ENCODE measurements at places on chromosomes 12 and 14.

GRCh38 chr12:7047306-7047705, 13.2 kb upstream of the C1S start:
- DNase-seq: no peak

GRCh38 chr12:132711080-132711843, 620 bp downstream of the PGAM5 start:
- no peak for DNase-seq

GRCh38 chr12:114679452-114679875, 4.5 kb downstream of the TBX3 start:
- DNase-seq: no peak

GRCh38 chr12:103824845-103825244, 16.2 kb downstream of the NT5DC3 start:
- DNase-seq: no peak

DNA sequence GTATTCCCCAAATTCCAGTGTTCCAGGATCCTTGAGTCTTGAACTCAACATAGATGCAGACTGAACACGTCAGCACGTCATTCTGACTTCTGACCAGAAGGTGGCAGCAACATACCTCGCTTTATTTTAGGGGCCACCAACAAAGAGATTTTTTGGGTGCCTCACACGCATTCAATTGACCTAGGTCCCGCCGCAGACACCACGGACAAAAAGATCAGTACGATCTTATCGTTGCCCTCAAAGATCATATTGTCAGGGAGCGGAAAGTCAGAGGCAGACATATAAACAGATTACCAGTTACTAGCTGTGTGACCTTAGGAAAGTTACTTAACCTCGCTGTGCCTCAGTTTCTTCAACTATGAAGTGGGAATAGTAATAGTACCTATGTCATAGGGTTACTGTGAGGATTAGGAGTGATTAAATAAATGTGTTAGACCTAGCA, 6.5 kb upstream of the PRPH start:
- peak; percentile 69 for DNase-seq

GRCh38 chr14:51093371-51094281, 1.3 kb downstream of the TRIM9 start:
- DNase-seq: peak; percentile 29

DNA sequence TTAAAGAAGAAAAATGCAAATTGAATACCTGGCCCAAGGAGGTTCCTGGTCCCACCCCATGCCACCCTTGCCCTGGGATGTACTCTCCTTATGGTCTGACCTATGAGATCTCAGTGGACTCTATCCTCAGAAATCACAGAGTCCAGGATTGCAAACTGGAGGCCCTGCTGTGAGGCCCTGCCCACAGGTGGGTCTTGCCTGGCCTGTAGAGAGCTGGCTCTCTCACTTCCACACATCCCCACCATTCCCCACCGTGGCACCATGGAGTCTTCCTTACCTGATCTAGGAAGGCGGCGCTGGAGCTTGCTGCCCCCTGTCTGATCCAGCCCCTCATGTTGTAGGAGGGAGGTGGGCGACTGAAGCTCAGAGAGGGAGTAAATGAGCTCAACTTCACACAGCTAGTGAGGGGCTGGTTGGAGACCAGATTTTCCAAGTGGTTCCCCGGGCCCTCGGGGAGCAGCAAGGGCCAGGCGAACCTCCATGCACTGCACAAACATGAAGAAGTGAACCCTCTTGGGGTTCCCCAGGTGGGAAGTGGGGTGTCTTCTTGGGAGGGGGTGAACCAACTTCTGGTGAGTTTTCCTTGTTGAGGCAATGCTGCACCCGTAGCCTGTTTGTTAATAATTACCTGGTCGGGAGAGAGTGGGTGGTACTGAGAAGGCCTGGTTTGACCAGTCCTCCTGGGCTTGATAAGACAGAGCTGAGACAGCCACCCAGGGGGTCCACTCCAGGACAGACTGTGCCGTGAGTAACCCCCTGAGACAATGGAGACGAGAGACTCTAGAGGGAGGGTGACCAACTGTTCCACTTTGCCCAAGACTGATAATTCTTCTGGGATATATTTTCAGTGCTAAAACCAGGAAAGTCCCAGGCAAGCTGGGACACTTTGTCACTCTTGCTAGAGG, at the start of gene SERPINA4:
Gene SERPINA4, plus strand, starts transcription at position 692 of the 905 bp plus-strand sequence. CDS start 2,041 bp downstream, outside the sequence.
- DNase-seq: no peak

- DNase-seq: no peak
Observed at GRCh38 chr14:70916799-70917198, 9.5 kb downstream of the PCNX1 start.

DNA sequence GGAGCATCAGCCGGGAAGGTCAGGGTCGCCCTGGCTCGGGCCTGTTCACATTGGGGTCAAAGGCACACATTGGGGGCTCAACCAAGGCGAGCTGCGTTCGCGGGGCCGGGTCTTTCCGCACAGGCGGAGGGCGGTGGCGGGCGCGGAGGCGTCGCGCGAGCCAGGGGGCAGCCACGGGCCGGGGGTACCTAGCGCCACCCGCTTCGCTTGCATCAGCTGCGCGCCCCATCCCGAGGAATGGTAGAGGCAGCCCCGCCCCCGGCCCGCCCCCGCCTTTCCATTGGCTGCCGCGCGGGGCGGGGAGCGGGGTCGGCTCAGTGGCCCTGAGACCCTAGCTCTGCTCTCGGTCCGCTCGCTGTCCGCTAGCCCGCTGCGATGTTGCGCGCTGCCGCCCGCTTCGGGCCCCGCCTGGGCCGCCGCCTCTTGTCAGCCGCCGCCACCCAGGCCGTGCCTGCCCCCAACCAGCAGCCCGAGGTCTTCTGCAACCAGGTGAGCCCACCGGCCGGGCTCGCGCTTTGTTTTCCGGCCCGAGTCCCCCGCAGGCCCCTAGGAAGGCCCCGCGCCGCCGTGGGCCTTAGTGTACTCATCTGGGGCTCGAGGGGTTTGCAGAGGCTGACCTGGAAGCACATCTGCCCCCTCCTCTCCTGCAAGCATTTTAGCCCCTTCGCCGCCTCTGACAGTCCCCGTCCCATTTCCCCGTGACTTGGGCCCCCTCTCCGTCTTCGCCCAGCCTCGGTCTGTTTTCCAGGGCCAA, at the start of gene ALDH2:
Gene ALDH2, plus strand, starts transcription at position 326 of the 754 bp plus-strand sequence. Its CDS starts 50 bp downstream, at position 376.
- peak; percentile 10 for DNase-seq

DNA sequence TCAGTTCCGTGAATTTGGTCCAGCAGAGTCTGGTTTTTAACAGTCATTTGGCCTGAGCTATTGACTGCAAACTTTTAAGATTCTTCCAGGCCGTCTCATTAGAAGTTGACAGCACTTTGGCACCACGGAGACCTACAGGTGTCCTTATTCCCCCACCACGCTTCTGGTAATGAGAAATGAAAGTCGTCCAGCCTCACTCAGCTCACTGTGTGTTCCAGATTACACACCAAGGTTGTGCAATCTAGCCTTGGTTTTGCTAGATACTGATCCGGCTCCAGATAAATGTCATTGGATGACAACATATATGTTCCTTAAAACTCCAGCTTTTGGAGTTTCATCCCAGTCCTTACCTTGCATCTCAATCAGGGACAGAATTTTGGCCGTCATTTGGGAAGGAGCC, 210.4 kb downstream of the CHST11 start:
- DNase-seq: no peak

DNA sequence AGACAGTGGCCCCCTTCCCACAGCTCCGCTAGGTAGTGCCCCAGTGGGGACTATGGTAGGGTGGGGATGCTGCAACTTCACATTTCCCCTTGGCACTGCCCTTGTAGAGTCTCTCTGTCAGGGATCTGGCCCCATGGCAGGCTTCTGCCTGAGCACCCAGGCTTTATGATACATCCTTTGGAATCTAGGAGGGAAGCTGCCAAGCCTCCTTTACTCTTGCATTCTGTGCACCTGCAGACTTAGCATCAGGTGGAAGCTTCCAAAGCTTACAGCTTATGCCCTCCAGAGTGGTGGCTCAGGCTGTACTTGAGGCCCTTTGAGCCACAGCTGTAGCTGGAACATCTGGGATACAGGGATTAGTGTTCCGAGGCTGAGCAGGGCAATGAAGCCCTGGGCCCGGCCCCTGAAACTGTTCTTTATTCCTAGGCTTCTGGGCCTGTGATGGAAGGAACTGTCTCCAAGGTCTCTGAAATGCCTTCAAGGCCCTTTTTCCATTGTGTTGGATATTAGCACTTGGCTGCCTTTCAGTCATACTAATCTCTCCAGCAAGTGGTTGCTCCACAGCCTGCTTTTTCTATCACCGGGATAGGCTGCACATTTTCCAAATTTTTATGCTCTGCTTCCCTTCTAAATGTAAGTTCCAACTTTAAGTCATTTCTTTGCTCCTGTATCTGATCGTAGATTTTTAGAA, 22.2 kb upstream of the OR6J1 start:
- no peak for DNase-seq

- DNase-seq: no peak
Observed at GRCh38 chr12:24561411-24561871, 387.5 kb downstream of the BCAT1 start.

DNA sequence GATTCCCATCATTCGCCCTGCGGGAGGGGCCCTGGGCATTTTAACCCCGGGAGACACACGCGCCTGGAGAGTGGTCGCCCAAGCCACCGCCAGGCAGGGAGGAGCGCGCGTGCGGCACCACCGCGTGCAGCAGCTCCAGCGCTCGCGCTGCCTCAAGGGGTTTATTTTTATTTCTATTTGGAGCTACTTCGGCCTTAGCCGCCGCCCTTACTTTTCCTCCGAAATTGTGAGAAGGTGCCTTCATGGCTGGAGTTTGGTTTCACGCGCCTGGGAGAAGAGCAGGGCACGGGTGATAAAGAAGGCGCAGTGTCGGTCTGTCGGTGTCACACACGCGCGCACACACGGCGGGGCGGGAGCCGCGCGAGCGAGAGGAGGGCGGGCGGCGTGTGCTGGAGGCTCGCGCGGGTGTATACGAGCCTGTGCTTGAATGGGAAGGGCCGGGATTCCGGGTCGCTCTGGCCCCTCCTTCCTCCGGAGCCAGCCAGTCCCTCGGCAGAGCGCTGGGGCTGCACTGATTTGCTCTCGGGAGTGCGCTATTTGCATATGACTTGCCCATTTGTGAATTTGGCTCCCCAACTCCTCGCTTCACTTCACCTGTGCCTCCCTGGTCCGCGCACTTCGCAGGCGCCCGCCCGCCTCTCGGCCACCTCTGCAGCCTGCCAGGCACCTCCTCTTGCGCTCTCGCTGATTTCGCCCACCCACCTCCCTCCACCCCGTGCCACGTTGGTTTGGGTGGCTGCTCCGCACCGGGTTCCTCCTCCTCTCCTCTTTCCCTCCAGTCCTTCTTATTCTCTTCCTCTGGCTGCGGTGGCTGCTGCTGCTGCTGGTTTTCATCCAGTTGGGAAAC, 932.3 kb downstream of the DIO2 start:
- DNase-seq: no peak

Data from CD4-positive, alpha-beta T cell treated with Interferon alpha-2 for 1 hour (primary cell).